ENCODE measurements at places on chromosomes 3 and 15. TPM values are rescaled to one million over a fixed set of nuclear protein-coding genes. Genes with fewer than 3 reads are reported as not detected.

DNA sequence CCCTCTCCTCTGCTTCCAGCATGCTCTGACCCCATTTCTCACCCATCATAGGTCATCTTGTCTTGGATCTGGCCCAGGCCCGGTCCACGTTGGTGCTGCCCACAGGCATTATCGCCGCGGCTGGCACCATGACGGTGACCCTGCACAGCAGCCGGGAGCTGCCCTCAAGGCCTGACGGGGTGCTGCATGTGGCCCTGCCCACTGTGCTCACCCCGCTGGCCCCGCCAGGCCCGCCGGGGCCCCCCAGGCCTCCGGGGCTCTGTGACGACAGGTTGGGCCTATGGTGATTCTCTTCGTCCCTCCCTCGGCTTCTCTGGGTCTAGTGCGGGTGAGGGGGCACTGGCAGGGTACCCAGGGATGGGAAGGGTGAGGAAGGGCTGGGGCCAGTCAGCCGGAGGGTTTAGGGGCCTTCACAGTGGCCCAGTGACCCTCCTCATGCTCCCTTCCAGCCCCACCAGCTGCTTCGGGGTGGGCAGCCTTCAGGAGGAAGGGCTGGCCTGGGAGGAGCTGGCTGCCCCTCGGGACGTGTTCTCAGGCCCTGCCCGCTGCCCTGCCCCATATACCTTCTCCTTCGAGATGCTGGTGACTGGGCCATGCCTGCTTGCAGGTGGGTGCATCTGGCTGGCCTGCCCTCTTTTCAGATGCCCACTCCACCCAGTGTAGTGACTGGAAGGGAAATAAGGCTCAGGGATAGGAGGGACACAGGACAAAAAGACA, 3.9 kb downstream of the VWA5B2 start:
- H3K4me1 ChIP-seq: peaks cover 8% of the 10 kb centered on the region
- peaks cover 69% of the 10 kb centered on the region for H3K27me3 ChIP-seq
- no peak overlapping the region for H3K27ac ChIP-seq
- H3K4me3 ChIP-seq: no peak overlapping the region
- DNase-seq: no peak

- no peak overlapping the region for H3K4me3 ChIP-seq
- no peak overlapping the region for H3K27ac ChIP-seq
- H3K27me3 ChIP-seq: no peaks in the 10 kb centered on the region
- DNase-seq: no peak
- no peaks in the 10 kb centered on the region for H3K4me1 ChIP-seq
- H3K36me3 ChIP-seq: no peaks in the 10 kb centered on the region
Measured at GRCh38 chr3:102158080-102158740, 276.6 kb upstream of the ZPLD1 start.

DNA sequence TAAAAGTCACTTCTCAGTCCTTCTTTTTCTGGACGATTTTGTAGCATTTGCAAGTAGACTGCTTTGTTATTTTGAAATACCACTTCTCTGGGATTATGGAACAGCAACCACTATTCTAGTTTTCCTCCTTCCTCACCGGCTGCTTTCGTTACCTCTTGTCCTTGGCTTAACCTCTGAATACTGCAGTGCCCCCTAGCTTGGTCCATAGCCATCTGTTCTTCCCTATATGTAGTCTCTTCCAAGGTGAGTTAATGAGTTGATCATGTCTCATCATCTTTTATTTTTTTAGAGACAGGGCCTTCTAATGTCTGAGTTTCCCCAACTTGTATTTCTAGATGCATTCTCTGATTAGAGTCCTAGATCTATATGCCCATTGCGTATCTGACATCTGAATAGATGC, 694.3 kb downstream of the NTRK3 start:
- DNase-seq: no peak
- no peak overlapping the region for H3K4me3 ChIP-seq
- H3K4me1 ChIP-seq: peaks cover 5% of the 10 kb centered on the region
- H3K36me3 ChIP-seq: no peaks in the 10 kb centered on the region
- no peak overlapping the region for H3K27ac ChIP-seq

CLDN16 gene
- not detected for total RNA-seq

GABRB3 gene
- 23.7 TPM for total RNA-seq

- DNase-seq: no peak
- H3K27me3 ChIP-seq: no peaks in the 10 kb centered on the region
- H3K27ac ChIP-seq: no peak overlapping the region
Measured at GRCh38 chr3:164450276-164450905, 627.9 kb downstream of the SI start.

GRCh38 chr3:156586905-156587759, 32.2 kb upstream of the SSR3 start:
- H3K4me3 ChIP-seq: no peak overlapping the region
- no peak for DNase-seq
- H3K4me1 ChIP-seq: peaks cover 8% of the 10 kb centered on the region

RCN2 gene
- total RNA-seq: 159 TPM

SLCO3A1 gene
- total RNA-seq: 6.3 TPM
